RPMI8226 (cell line): ENCODE measurements at places on chromosomes 4 and X.
A peak's percentile ranks its signal among the peaks of the same experiment; 100 is the strongest.

DNA sequence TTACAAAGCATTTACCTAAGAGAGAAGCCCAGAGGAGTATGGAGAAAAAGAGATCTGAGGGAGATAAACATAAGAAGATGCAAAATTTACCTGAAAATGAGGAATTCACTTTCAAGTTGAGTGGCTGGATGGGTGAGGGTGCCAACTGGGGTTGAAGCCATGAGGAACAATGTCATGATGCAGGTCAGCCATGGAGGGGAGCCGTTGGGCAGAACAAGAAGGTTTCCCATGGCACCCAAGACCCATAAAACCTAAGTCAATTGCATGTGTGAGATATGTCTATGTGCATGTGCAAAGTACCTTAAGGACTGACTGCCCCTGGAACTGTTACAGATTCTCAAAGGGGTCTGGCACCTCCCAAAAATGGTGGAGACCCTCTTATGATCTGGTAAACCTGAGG, 46.6 kb upstream of the PRRG1 start:
- no peak for DNase-seq

DNA sequence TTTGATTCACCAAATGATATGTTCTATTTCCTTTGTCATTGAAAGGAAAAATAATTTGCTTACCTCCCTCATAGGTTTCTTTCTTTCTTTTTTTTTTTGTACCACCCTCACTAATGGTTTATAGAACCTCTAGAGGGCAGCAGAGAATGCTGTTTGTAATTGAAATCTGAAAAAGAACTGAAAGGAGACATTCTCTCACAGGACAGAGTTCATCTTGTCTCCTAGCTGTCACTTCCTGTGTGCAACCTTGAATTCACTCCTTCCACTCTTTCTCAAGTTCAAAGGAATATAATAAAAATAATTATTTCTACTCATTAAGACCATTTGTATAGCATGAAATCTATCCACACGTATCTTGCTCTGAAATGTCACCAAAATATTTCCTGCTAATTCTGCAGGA, 51.0 kb downstream of the GUCY1B1 start:
- peak; percentile 64 for DNase-seq

DNA sequence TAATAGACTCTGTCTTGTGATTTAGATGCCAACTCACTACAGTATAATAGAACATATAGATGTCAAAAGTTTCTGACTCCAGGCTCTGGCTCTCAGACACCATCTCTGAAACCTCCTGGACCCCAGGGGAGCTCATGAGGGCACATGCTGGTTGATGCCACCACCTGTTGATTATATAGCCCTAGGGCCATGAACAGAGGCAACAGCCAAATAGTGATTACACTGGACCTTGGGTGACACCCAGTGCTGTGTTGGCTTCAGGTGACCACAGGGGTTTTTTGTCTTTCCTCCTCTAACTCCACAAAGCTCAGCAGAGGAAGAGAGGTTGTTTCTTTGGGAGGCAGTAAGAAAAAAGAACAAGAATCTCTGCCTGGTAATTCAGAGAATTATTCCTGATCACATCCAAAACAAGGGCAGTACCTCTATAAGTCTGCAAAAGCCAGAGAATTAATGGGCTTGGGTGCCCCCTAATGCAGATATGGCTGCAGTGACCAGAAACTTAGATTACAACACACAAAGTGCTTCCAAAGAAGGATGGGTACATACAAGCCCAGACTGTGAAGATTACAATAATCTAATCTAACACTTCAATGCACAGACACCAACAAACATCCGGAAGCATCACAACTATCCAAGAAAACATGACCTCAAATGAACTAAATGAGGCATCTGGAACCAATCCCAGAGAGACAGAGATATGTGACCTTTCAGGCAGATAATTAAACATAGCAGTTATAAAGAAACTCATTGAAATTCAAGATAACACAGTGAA, 1920.6 kb downstream of the ARAP2 start:
- no peak for DNase-seq

GRCh38 chr4:101141855-101142254, 205.5 kb downstream of the PPP3CA start:
- DNase-seq, result no peak

DNA sequence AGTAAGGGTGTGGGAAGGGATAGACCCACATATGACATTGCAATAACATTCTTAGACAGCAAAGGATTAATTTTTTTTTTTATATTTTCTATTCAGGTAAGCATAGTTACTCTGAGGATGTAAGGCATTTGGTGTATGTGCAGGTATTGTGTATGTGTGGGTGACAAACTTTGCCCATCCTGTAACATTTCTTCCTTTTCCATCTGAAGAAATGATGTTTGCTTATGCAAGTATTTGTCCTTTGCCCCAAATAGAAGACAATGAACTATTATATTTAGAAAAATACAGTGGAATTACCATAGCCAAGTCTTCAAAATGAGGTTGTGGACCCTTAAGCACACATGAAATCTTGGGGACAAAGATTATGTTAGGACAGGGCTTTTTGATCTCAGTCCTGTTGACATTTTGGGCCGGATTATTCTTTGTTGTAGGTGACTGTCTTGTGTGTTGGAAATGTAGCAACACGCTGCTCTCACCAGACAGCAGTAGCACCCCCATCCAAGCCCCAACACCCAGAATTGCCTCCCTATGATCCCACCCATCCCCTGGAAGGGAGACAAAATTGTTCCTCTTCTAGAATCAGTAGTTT, 1244.7 kb downstream of the STIM2 start:
- no peak for DNase-seq

GRCh38 chr4:65580551-65580950, 89.7 kb downstream of the EPHA5 start:
- DNase-seq, result no peak

- no peak for DNase-seq
Observed at GRCh38 chr4:20638825-20639224, 61.4 kb upstream of the PACRGL start.

DNA sequence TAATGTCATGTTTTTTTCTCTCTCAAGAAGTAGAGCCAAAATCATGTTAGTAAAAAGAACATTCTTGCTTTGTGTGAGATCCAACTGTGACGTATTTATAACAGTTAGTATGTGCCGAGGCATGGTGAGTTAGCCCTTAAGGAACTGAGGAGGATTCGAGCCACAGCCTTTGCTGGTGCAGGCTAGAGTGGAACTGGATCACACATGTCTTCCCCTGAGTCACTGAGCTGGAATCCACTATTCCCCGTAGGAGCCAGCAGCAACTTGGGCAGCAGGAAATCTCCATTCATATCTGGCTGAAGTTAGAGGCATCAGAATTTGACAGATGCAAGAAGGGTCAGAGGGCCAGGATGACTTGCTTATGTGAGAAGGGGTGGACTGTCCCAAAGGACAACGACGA, 144.6 kb upstream of the KIT start:
- DNase-seq, result no peak

DNA sequence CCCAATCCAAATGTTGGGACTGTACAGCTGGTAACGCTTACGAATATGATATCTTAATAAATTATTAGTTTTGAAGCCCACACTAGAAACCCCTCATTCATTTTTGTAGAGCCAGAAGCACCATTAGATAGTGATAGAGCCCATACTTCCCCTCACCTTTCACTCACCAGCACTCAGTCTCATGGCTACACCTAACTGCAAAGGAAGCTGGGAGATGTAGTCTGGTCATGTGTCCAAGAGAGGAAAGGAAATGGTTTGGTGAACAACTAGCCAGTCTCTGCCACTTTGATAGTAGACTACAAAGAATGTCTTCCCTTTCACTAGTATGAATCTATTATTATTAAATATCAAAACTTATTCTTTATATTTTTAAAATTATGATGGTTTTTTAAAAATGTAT, 77.1 kb upstream of the EGFL6 start:
- no peak for DNase-seq

DNA sequence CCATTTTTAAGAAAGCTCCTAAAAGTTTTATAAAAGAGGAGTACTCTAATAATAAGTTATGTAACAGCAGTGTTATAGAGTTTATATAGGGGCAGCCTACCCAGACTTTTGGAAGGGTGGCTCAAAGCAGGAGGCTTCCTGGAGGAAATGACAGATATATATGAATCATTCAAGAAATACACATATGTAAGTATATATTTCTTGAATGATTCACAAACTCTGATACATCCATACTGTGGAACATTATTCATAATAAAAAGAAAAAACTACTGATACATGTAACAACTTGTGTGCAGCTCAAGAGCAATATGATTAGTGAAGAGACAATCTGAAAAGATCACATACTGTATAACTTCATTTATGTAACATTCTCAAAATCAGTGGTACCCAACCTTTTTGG, 166.2 kb downstream of the WDFY3 start:
- no peak for DNase-seq

- peak; percentile 23 for DNase-seq
Observed at GRCh38 chrX:53004811-53005210, 43.8 kb upstream of the GPR173 start.

- DNase-seq, result peak; percentile 39
Observed at GRCh38 chr4:184328022-184328736, 110.5 kb upstream of the ENPP6 start.

DNA sequence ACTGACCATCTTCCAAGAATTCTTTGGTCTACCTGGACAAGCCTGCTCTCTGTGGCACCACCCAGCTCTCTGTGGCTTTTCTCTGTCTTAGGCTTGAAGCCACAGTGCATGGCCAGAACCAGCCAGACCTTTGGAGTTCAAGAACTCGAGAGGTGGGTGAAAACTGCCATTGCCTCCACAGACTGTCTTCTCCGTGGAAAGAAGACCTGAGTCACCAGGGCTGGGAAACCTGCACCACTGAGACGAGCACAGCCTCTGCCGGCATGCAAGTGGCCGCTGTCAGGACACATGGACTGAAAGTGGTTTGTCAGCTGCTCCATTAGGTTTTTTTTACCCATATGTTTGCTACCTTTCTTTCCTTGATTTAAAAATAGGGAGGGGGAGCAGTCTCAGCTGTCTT, 74.5 kb downstream of the MGST2 start:
- peak; percentile 11 for DNase-seq

GRCh38 chr4:127479031-127479622, 153.6 kb upstream of the INTU start:
- DNase-seq, result peak; percentile 15

- DNase-seq, result no peak
Observed at GRCh38 chr4:4417886-4418285, 31.0 kb downstream of the NSG1 start.

DNA sequence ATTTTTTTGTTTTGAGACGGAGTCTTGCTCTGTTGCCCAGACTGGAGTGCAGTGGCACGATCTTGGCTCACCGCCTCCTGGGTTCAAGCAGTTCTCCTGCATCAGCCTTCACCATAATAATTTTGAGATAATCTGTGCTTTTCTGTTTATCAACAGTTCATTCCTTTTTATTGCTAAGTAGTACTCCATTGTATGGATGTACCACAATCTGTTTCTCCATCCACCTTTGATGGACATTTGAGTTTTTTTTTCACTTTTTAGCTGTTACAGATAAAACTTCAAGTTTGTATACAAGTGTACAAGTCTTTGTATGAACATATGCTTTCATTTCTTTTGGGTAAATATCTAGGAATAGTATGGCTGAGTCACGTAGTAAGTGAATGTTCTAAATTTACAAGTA, 9.0 kb downstream of the FUNDC2 start:
- no peak for DNase-seq

DNA sequence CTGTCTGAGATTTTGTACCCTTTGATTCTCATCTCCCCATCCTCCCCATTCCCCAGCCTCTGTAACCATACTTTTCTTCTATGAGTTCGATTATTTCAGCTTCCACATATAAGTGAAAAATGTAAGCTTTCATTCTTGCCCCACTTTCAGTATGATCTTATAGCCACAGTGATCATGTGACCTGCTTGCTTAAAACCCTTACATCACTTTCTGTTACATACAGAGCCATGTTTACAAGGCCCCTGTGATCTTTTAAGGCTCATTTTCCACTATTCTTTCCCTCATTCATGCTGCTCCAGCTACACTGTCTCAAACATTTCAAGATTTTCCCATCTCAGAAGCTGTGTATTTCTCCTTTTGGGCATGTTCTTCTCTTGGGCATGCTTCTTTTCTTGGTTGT, 147.7 kb downstream of the DCK start:
- DNase-seq, result no peak

GRCh38 chrX:46687619-46688018, 71.3 kb downstream of the SLC9A7 start:
- DNase-seq, result no peak

DNA sequence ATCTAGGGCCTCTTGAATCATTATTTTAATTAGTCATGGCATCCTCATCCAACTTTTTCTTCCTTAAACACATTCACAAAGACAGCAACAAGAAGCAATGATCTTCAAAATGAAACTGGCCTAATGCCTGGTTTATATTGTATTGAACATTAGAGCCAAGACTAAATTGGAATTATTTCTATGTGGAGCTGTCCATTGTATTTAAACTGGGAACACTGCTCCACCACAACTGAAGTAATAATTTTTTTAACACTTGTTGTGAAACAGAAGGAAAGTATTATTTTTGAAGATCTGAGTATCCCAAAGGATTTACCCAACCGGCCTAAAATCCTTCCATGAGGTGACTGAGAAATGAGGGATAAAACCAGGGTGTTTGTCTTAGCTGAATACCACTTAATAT, 6.9 kb downstream of the GABRB1 start:
- DNase-seq, result no peak

DNA sequence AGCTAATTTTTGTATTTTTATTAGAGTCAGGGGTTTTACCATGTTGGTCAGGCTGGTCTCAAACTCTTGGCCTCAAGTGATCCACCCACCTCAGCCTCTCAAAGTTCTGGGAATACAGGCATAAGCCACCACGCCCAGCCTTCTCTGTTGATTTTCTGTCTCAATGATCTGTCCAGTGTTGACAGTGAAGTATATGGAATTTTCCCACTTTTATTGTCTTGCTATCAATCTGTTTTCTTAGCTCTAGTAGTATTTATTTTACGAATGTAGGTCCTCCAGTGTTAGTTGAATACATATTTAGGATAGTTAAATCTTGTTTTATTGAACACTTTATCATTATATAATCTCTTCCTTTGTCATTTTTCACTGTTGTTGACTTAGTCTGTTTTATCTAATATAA, 1603.9 kb downstream of the ADGRL3 start:
- no peak for DNase-seq

GRCh38 chrX:9357518-9358114, 107.2 kb upstream of the TBL1X start:
- DNase-seq, result peak; percentile 32

DNA sequence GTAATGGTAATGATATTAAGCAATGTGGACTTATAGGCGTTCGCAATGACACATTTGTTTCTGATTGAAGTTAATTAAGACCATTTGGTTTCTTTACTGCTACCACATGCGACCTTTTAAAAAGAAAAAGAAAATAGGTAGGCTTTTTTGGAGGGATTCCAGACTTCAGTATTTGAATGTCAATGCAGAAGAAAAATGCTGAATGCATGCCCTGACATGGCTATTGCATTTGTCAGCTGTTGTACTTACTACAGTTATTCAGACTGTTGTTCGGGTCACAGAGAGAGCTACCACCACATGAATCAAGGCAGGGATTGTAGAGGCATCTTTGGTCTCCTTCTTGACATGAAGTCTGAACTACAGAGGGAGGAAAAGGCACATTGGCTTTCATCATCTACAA, 163.7 kb downstream of the CORIN start:
- DNase-seq, result no peak
